ENCODE measurements at places on chromosomes 4 and X.

DNA sequence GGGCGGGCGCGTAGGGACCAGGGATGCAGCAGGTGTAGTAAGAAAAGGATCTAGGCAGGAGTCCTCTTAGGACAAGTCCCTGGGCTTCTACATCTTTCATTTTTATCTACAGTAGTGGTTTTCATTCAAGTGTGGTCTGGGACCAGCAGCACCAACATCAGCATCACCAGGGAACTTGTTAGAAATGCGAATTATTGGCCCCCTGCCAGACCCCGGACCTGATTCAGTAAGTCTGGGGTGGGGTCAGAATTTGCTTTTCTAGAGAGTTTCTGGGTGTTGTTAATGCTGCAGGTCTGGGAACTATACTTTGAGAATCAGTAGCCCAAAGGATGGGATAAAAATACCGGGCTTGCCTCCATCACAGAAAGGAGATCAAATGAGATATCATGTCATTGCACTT, 1.3 kb upstream of the PCYT1B start:
- DNase-seq = no peak

GRCh38 chrX:34638116-34638515, 19.0 kb downstream of the TMEM47 start:
- no peak for DNase-seq

DNA sequence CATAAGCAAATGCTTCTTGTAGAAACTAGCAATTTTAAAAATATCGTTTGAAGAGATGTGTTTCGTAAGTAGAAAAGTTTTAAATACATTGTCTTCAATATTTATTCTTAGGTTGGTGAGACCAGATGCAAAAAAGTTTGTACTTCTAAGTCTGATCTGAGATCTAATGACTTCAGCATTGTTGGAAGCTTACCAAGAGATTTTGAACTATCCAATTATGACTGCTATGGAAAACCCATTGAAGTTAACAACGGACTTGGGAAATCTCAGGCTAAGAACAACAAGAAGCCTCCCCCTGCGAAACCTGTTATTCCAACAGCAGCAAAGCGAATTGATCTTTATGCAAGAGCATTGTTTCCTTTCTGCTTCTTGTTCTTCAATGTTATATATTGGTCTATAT, 50.2 kb upstream of the GRIA2 start:
- DNase-seq = no peak

DNA sequence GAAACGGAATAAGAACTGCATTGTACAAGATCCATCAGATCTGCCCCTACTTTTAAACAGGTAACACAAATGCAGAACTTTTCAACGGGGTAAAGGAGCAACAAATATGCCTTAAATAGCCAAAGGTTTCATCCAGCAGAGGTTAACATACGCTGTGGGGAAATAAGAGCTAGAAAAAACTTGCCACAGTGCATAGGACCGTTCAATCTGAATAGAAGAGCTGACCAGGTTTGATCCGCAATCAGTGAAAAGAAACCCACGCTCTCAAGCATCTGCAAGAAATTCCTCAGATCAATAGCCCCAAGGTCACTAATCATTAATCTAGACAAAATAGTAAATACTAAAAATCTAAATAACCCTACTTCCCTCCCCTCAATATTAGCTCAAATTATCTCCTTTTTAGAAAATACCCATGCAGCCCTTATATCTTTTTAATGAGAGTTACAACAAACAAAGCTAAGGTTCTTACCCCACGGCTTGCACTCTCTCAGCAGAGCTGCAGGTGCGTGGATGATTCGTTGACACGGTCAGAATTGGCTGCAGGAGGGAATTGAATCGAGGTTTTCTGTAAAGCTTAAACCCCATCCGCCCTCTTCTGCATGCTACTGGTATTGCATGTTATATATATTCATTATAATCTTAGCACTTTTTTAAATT, at the start of gene TLR10:
TLR10 (minus strand) TSS at position 539 of the 657 bp plus-strand sequence. CDS start 7,400 bp downstream, outside the sequence.
- no peak for DNase-seq

- no peak for DNase-seq
Measured at GRCh38 chr4:152968806-152969394, 32.8 kb downstream of the FHDC1 start.

DNA sequence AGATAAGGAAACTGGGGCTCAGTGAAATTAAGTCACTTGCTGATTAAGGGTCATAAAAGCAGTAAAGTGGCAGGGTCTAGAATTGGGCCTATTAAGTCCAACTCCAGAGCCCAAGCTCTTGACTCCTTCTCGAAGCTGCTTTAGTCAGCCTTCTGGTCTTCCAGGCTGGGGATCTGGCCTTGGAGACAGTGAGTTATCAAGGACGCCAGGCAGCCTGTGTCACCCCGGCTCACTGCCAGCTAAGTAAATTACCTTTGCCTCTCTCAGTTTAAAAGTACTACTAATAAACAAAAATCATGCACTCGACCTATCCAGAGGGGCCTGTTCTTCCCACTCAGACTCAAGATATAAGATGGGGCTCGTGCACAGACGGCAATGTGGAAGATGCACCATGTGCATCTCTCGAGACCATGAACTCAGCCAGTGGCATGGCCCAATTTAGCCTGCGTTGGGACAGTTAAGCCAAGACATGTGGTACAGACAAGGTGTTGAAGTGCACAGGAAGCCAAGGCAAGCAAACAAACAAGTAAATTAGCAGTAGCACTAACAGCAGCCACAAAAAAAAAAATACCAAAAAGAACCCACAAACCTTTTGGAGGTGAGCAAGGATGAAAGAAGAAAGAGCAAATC, 62.0 kb upstream of the MAP3K15 start:
- DNase-seq = no peak

DNA sequence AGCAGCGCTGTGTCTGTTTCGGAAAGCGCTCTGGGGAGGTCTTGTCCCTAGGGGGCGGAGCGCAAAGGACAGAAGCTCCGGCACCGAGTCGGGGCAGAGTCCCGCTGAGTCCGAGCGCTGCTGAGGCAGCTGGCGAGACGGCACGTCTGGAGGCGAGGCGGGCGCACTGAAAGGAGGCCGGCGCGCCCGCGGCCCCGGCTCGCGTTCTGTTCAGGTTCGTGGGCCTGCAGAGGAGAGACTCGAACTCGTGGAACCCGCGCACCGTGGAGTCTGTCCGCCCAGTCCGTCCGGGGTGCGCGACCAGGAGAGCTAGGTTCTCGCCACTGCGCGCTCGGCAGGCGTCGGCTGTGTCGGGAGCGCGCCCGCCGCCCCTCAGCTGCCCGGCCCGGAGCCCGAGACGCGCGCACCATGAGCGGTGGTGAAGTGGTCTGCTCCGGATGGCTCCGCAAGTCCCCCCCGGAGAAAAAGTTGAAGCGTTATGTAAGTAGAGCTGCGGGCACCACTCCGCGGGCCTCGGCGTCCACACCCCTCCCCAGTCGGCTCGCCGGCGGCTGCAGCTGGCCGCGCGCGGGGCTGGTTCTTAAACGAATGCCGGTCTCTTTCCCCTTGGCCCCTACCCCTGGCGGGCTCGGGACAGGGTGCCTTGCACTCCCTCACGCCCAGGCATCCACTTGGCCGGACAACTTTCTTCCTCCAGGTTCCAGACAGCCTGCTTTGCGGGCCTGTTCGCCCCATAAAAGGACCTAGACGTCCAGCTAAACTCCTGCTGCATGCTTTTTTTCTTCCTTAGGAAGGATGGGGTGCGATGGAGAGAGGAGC, at the start of gene GAB1:
GAB1 (plus strand) TSS at position 96 of the 819 bp plus-strand sequence; CDS start at position 409, 313 bp downstream.
- peak; percentile 79 for DNase-seq

DNA sequence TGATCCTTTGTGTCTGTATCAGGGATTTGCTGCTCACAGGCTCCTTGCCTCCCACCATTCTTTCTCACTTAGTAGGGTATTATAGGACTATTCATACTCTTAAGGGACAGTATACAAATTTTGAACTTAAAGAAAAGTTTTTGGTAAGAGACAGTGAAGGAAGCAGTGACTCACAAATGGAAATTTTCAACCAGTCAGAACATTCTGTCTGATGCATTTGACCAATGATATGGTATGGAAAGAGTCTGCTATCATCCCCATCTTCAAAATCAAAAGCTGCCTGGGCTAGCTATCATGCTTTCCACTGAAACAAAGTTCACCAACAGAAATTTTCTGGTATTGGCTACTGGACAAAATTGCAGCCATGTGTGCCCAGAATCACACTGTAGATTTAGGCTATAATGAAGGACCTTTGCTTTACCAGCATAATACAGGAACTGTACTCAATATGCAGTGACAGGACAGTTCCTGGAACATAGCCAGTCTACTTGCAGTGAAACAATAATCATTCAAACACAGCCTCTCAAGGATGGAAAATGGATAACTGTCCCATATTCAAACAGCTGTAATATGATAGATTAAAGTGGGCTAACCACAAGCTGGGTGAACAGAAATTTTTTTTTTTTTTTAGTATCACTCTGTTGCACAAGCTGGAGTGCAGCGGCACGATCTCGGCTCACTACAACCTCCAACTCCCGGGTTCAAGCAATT, 109.0 kb upstream of the ACSL4 start:
- no peak for DNase-seq

DNA sequence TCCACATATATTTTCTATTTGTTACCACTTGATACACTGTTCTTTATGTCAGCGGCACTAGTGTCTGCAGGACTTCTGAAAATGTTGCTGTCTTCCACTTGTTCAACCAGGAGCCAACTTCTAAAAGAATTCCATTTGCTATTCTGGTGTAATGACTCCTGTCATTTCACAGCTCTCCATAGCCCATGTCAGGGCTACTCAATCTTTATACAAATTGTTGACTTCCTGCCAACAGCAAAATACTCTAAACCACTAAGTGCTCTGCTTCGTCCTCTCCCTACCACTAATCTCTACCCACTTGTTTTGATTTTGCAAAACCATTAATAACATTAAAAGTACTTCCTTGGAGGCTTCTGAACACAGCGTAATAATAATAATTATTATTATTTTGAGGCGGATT, 7.2 kb downstream of the CTSO start:
- DNase-seq = no peak

- DNase-seq = no peak
Measured at GRCh38 chr4:185591679-185592141, 56.4 kb upstream of the PDLIM3 start.

- DNase-seq = no peak
Measured at GRCh38 chr4:17957688-17958087, 63.9 kb downstream of the LCORL start.

- DNase-seq = no peak
Measured at GRCh38 chr4:1193206-1194009, 21.0 kb upstream of the SPON2 start.

DNA sequence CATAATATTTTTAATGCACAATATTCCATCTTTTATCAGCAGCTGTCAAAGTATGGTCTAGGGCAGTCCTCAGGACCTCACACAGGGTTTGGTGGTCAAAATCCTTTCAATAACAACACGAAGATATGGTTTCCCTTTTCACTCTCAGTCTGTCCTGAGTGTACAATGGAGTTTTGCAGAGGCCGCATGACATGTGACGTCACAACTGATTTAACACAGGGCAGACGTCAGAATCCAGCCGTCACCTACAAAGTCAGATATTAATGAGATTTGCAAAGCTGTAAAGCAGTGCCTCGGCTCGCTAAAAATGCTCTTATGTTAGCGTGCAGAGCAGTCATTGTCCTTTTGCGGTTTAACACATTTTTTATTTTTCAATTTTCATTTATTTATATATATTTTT, 12.5 kb downstream of the ABLIM2 start:
- DNase-seq = no peak

DNA sequence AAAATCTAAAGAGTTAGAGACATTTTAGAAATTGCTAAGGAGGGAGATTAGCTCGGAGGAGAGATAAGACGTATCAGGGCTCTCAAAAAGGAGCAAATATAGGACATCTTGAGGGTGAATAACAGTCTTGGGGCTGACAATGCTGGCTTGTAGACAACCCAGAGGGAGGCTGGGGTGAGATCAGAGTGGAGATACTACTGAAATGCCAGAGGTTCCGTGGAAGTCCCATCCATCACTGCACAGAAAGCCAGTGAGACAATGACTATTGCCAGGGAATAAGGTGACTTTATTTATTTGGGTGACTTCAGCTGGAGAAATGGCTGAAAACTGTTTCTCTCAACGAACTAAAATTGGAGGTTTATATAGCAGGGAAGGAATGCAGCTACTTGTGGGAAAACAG, 838.1 kb upstream of the AGA start:
- no peak for DNase-seq

- DNase-seq = no peak
Measured at GRCh38 chr4:71275570-71275969, 63.2 kb upstream of the SLC4A4 start.

DNA sequence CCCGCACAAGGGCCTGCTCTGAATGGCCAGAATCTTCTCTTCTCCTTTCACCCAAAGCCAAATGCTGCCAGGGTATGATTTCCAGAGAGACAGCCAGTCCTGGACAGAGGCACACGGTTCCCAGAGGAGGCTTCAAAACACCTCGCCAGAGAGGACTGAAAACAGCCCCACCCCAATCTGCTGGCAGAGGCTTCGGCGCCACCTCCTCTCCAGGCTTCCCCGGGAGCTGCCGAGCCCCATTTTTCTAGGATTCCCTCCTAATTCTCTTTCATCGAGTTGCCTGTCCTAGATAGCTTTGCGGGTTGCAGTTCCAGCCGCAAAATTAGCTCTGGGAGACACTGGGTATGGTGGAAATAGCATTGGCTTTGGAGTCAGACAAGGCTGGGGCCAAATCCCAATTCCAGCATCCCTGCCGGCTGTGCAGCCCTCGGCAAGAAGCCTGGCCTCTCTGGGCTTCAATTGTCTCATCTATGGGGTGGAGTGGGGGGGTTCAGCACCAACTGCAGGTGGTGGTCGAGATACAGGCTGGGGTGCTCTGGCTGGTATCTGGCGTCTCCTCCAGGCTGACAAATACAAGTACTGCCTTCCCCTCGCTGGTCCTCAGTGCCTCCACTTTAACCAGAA, 22.6 kb downstream of the PPP2R2C start:
- DNase-seq = peak; percentile 57

DNA sequence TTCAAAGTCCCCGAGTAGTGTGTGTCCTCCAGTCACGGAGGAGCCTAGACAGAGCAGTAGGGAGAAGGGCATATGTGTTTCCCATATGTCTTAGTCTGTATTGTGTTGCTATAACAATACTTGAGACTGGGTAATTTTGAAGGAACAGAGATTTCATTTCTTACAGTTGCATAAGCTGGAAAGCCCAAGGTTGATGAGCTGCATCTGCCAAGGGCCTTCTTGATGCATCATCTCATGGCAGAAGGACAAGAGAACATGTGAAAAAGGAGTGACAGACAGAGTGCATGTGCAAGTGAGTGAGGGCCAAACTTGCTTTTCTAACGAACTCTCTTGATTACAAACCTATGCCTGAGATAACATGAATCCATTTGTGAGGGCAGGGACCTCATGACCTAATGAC, 243.4 kb downstream of the ARHGAP10 start:
- DNase-seq = no peak

DNA sequence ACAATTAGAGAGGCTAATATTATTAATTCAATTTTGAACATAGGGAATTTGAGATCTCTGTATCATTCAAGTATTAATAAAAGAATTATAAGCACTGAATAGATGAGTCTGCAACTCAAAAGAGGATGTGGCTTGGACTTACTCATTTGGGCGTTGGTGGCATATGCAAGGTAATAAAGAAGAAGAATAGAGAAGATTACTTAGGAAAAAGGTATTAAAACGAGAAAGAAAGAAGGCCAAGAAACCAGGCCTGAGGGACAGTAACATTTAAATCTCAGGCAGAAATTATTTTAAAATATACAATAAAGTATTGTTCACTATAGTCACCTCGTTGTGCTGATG, 383.0 kb upstream of the INTU start:
- no peak for DNase-seq
